ENCODE measurements at places on chromosomes 3 and 15.

DNA sequence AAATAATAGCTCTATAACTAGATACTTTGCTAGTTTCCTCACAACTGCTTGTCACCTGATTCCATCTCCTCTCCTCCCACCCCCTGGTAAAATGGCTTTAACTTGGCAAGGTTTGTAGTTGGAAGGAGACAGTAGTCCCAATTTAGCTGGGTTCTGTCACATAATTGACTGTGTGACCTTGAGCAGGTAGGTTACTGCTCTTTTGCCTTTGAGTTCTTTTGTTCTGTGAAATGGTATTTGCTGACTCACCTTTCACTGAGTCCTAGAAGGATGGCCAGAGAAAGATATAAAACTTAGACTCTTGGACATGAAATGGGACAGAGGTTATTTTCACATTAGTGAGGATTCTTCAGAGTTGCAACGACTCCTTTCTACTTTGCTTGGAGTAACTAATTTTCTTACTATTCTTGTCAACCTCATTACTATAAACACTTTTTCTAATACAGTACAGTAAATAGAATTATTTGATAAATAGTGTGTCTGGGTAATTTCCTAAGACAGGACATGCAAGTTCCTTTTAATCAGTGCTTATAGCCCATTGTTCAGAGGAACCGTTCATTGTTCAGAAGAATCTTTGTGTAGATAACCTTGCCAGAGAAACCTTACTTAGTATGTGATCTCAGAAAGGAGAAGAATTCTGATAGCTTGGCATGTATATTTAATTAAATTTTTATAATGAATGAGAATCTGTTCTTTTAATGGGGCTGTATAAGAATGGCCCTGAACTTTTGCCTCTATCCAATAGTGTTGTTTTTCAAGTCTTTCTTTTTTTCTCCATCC is 14.3 kb downstream of the AKAP13 start:
- DNase-seq, result no peak

- DNase-seq, result no peak
These were observed 405.0 kb downstream of the PDCD6IP start for GRCh38 chr3:34203386-34203785.

DNA sequence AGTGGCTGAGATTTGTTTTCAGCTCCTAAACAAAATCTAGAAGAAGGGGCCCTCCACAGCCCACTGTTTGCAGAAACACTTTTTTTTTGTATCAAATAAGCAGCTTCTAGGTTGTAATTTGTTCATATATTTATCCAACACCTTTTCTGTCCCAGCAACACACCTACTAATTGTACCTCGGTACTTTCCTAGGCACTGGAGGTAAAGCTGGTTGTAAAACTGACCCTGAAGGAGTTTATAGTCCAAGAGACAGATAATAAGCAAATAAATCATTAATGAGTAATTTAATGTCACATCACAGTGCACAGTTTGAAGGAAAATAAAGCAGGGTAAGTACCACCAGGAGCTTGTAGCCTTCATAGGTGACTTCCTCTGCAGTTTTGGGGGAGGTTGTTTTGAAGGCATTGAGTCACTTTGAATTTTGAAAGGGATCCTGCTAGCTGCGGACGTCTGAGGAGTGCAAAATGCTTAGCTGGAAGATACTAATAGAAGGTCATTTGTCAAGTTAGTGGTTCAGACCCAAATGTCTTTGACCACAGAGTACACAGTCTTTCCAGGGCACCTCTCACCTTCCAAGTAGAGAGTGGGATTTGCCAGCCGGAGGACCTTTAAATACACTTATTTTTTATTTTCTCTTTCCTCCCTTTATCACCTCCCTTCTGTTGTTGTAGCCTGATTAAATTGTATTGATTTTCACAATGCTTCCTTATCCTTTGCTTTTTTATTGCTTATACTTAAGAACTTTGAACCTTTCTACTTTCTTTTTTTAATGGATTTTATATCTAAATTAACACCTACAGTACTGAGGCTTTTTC is 53.8 kb downstream of the CMSS1 start:
- DNase-seq, result no peak

GRCh38 chr3:62837145-62837787 is 38.0 kb downstream of the CADPS start:
- DNase-seq, result no peak
